Epithelial cell of esophagus (primary cell): ENCODE measurements at places on chromosomes 12 and 14.

- no peak for DNase-seq
These were observed 8.3 kb downstream of the ADCK1 start for GRCh38 chr14:77808250-77808649.

GRCh38 chr14:54114941-54115340, 158.3 kb upstream of the BMP4 start:
- no peak for DNase-seq

- DNase-seq = no peak
These were observed 121.8 kb downstream of the KCNA5 start for GRCh38 chr12:5165296-5165970.

- DNase-seq = peak; percentile 93
These were observed 17.6 kb upstream of the EID3 start for GRCh38 chr12:104285740-104286515.

GRCh38 chr14:78566026-78566858, 396.1 kb downstream of the NRXN3 start:
- DNase-seq = peak; percentile 62

GRCh38 chr12:109539508-109539907, 33.8 kb downstream of the MMAB start:
- no peak for DNase-seq

DNA sequence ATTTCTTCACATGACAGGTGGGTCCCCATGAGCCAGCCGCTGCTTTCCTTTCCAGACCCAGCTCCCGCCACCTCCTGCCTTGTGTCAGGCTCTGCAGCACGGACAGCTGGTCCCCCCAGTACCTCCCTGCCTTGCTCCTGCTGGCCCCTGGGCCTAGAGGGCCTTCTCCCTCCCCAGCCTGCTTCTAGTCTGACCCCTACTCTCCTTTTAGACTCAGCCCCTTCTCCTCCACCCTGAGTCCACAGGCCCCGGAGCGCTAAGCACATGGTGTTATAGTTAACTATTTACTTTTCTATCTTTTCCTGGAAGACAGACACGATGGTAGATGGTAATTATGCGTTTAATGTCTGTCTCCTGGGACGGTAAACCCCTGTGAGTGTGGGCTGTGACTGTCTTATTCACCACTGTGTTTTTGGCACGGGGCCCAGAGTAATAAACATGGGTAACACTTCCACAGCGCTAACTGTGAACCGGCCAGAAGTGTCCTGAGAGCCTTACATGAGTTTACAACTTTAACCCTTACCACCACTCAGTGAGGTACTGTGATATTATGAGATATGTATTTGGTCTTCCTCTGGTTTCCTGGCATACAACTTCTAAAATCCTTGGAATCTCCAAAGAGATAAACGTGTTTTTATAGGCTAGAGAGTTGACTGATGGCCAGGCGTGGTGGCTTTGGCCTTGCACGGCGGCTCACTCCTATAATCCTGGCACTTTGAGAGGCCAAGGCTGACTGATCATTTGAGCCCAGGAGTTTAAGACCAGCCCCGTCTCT, 41.2 kb downstream of the DGLUCY start:
- peak; percentile 74 for DNase-seq

GRCh38 chr14:83483063-83483462, 1949.4 kb upstream of the SEL1L start:
- DNase-seq = peak; percentile 17

GRCh38 chr14:100223332-100224201, 15.4 kb upstream of the YY1 start:
- peak; percentile 84 for DNase-seq

- DNase-seq = no peak
These were observed 41.7 kb downstream of the LIN52 start for GRCh38 chr14:74126315-74127013.

DNA sequence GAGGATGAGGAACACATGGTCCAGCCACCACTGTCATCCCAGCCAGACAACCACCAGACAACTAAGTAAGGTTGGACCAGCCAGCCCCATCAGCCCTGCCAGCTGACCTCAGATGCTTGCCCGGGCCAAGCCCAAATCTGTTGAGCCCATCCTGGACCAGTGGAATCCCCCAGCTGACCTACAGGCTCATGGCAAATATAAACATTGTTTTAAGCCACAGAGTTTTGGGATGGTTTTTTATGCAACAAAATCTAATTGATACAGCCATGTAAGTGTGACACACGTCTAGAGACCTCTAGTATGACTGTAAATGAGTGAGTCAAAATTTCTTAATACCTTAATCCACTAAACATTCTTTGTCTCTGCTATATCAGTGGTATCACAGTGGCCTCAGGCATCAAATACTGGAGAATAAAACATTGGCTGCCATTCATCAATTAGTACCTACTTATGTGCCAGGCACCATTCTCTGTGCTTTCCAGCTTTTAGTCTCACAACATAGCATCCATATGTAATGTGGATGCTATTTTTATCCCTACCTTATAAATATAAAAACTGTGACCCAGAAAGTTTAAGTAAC, 24.2 kb upstream of the NT5DC3 start:
- peak; percentile 84 for DNase-seq

DNA sequence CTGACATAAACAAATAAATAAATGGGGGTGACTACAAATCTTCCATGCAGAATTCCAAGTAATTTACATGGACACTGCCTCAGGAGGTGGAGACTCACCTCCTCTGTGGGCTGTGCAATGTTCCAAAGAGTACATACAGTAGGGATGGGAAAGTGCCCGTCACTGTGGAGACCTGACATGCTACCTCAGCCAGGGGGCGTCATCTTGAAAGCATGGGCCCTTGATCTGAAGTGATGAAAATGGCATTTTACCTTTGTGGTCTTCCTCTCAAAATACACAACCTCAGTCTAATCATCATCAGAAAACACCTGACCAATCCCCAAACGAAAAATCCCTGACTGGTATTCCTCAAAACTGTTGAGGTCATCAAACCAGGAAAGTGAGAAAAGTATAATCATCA, 48.4 kb downstream of the ANAPC7 start:
- peak; percentile 57 for DNase-seq

DNA sequence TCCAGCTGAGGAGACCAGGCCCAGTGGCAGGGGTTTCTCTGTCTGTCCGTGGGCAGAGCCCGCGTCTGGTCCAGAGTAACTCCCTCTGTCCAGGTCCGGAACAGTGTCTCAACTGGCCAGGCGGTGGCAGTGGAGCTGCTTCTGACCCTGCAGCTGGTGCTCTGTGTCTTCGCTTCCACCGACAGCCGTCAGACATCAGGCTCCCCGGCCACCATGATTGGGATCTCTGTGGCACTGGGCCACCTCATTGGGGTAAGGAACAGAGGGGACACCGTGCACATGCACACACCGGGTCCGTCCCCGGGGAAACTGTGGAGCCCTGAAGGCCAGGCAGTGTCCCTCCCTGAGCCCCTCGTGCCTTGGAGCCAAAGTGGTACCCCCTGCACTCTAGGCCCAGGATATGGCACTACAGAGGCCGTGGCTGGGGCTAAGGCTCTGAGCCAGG, 1.5 kb downstream of the AQP6 start:
- peak; percentile 41 for DNase-seq

DNA sequence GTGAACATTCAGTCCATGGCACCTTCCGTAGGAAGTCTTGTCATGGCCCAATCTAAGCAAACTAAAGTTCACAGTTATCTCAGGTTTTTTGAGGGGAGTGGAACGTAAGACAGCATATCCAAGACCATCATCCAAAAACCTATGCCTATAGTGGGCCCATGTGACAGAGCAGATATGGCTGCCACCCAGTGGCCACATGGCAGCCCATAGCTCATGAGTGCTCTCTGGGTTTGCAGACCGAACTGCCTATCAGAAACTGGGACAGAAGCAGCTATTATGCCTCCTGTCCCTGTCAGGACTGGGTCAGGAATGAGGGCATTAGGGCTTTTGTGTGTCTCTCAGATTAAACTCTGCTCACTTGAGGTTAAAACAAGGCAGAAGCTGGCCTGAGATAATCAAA, 503.7 kb downstream of the NRXN3 start:
- no peak for DNase-seq

GRCh38 chr12:7142809-7143465, 12.8 kb downstream of the CLSTN3 start:
- no peak for DNase-seq

- DNase-seq = no peak
These were observed 9.5 kb downstream of the BTG1 start for GRCh38 chr12:92136026-92136730.

GRCh38 chr14:61033054-61033453, 52.0 kb downstream of the SLC38A6 start:
- DNase-seq = no peak

- no peak for DNase-seq
These were observed 102.8 kb downstream of the SCAF11 start for GRCh38 chr12:45887544-45887943.

- no peak for DNase-seq
These were observed 3.6 kb upstream of the SSTR1 start for GRCh38 chr14:38203929-38204718.

GRCh38 chr14:64186231-64187129, 107.7 kb downstream of the ESR2 start:
- no peak for DNase-seq

DNA sequence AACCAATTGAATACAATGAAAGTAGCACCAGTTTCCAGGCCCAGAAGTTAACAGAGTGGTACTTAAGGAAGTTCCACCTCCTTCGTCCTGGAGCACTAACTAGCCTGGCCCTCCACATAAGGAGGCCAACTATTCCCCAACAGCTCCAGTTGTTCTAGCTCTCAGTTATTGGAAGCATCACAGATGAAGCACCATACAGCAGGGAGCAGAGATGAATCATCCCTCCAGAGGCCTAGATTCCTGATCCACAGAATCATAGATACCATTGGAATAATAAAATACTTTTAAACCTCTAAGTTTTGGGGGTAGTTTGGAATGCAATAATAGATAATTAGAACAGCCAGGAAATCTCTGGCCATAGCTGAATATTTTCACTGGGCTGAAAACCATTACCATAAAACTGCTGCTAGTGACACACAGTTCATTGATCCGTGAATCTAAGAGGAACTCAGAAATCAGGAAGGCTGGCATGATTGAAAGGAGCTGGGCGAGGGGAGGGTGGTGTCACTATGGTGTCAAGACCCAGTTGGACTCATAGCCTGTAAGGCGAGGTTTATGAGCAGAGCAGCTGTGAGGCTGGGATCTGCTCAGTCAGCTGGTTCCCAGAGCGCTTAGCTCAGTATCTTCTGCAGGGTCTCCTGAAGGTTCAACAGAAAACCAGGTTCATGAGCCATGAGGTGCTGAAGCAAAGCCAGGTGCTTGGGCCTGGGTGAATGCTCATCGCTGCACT, 371.4 kb upstream of the TMTC1 start:
- DNase-seq = no peak

DNA sequence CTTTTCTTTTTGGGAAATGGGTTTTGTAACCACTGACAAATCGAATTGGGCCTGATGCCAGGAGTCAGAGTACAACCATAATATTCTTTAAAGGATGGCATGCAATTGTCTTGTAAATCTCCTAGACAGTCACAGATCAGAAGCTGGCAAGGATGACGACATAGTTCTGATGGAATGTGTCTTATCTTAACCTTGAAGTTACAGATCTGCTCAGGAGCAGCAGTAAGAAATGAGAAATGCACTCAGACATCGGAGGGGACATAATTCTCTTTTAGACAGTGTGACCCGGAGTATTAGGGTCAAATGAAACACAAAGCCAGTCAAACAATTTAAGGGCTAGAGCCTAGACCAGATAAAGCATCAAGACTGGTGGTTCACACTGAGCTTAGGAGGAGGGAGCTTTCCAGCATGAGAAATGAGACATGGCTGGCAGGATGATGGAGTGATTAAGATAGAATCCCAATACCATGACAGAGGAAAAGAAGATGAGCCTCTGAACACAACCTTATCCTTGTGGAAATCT, 17.5 kb downstream of the CBX5 start:
- peak; percentile 56 for DNase-seq

- no peak for DNase-seq
These were observed 39.7 kb downstream of the LRIG3 start for GRCh38 chr12:58880639-58881038.

DNA sequence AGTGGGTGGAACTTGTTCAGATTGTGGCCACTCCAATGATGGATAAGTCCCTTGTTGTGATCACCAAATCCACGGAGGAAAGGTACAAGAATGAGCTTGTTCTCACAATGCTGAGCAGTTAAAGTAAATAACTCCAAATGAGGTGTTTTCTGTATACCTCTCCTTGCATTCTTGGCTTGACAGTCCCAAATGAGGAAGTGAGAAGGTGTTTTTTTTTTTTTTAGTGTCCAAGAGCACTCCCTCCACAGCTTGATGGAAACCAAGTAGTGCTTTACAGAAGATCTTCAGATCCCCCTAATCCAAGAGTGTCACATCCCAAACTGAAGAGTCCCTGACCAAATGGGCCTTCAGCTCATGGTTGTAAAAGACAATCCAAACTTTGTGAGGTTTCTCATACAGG, 153.6 kb downstream of the ATP23 start:
- no peak for DNase-seq

DNA sequence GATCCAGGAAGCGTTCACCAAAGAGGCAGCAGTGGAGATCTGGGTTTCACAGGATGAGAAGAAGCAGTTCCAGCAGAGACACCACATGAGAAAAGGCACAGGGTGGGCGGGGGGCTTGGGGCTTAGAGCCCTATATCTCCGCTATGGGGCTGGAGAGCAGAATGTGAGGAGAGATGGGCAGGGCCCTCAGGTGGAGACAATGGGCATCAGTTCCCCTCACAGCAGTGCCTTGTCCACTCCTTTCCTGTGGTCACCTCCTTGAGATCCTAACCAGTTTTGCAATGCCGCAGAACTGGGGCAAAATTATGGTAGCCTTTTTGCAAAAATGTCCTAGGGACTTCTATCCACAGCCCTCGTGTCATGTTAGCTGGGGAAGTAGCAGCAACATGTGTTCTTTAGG, 27.5 kb downstream of the DHRS2 start:
- no peak for DNase-seq

GRCh38 chr12:80838708-80839107, 99.0 kb downstream of the LIN7A start:
- DNase-seq = no peak

DNA sequence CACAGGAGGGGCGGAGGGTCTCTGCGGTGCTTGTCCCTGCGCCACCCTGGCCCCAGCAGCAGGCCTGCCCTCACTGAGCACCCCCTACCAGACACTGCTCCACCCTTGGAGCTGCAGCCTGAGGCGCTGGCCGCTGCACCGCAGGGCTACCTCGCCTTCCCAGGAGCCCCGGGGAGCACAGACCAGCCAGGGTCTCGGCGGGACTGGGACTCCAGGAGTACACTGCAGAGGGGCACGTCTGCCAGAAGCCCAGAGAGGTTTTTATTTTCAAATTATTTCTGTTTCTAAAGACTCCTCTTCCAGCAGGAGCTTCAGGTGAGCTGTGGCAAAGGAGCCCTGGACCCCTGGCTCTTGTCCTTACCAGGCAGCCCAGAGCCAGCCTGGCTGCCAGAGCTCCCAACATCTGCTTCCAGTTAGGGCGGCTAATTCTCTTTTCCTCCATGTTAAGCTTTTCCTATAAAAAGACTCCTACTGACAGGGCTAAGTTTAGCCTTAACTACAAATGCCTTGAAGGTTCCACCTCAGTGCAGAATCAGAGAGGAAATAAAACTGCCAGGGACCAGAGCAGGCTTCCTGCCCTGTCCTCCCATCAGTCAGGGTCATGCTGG, 26.4 kb downstream of the DEGS2 start:
- DNase-seq = no peak
